Regular cardiac myocyte (primary cell): ENCODE measurements at places on chromosomes 5 and 9. TPM values are rescaled to one million over a fixed set of nuclear protein-coding genes. Genes with fewer than 3 reads are reported as not detected.

The IL31RA gene
- under 0.01 and 0.19 TPM in 2 replicates for total RNA-seq

The CAST gene
- total RNA-seq = 155 and 181 TPM in 2 replicates

The VPS13A gene
- 17.3 and 36.4 TPM in 2 replicates for total RNA-seq

The FSTL4 gene
- under 0.01 TPM in 1 of 2 replicates, not detected in the other for total RNA-seq

The PRDM9 gene
- not detected in 2 replicates for total RNA-seq

The CAMLG gene
- total RNA-seq = 30.9 and 47.9 TPM in 2 replicates

The UNC5A gene
- under 0.01 TPM in 1 of 2 replicates, not detected in the other for total RNA-seq

The SH3TC2 gene
- 3.9 and 4.4 TPM in 2 replicates for total RNA-seq

The CD14 gene
- 3.3 and 25.1 TPM in 2 replicates for total RNA-seq

The TEX48 gene
- not detected in 2 replicates for total RNA-seq

The IL4 gene
- total RNA-seq = not detected in 2 replicates

The TOPORS gene
- total RNA-seq = 35.2 and 46.2 TPM in 2 replicates

The BTNL3 gene
- total RNA-seq = not detected in 2 replicates

The FIBCD1 gene
- total RNA-seq = 3.3 and 3.4 TPM in 2 replicates

The HAND1 gene
- total RNA-seq = not detected in 2 replicates

The GLDC gene
- 0.85 and 4.8 TPM in 2 replicates for total RNA-seq

The FLT4 gene
- 0.56 and 0.58 TPM in 2 replicates for total RNA-seq

The TTC23L gene
- total RNA-seq = under 0.01 and 0.28 TPM in 2 replicates

The ESM1 gene
- 42.3 and 338 TPM in 2 replicates for total RNA-seq

The PTGS1 gene
- 47.2 and 71.3 TPM in 2 replicates for total RNA-seq

The SEC24A gene
- total RNA-seq = 27.6 and 30.2 TPM in 2 replicates

The GABRB2 gene
- total RNA-seq = under 0.01 TPM in 2 replicates

The TAF11L3 gene
- not detected in 2 replicates for total RNA-seq

The GABRA6 gene
- not detected in 2 replicates for total RNA-seq

The PCDHA13 gene
- total RNA-seq = under 0.01 TPM in 1 of 2 replicates, not detected in the other

The FAM163B gene
- total RNA-seq = under 0.01 TPM in 1 of 2 replicates, not detected in the other

The GRIA1 gene
- total RNA-seq = 0.19 and 0.28 TPM in 2 replicates

The CTNND2 gene
- not detected in 2 replicates for total RNA-seq

The CDH6 gene
- 125 and 140 TPM in 2 replicates for total RNA-seq

The C9orf153 gene
- 0.19 and 0.56 TPM in 2 replicates for total RNA-seq

The PCDHB14 gene
- 0.58 and 2.5 TPM in 2 replicates for total RNA-seq

The GNAQ gene
- 24.9 and 37.8 TPM in 2 replicates for total RNA-seq

The IFNA8 gene
- not detected in 2 replicates for total RNA-seq

The POU5F2 gene
- total RNA-seq = 0.38 and 0.85 TPM in 2 replicates

The CA9 gene
- total RNA-seq = 0.38 and 2.8 TPM in 2 replicates

The NME5 gene
- total RNA-seq = 0.77 and 1.7 TPM in 2 replicates

The ITGA1 gene
- total RNA-seq = 28.9 and 92.2 TPM in 2 replicates
